ENCODE measurements at places on chromosomes 7 and 10.

DNA sequence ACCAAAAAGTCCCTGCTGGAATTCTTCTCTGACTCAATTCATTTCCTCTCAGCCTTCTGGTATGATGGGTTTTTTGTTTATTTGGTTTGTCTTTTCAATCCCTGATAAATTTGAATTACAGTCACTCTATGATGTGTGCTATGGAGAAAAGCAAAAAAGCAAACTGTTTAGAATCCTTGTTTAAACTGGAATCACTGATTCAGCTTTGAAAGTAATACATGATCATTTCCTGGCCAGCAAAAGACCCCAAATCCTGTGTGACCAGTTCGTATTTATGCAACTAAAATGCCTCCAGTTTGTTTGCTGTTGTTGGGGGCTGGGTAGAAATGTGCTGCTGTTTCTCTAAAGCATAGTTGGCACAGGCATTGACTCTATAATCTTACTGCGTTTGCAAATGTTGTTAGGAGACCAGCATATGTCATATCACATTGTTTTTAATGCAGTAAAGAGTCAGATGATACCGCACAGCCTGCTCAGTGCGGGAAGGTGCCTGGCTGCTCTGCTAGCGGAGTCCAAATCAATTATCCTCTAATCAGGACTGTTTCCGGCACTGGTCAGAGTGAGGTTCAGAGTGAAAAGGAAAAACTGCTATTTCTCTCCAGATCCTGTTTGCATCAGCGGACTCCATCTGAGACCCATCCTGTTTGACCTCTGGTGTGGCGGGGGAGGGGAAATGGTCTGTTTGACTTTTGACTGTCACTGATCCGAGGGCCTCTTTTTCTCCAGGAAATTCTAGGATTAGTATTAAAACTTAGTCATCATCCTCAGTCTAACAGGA, 40.6 kb upstream of the ADD3 start:
- DNase-seq = no peak

- DNase-seq = peak; percentile 43
Measured at GRCh38 chr7:26667514-26668133, 196.8 kb downstream of the SKAP2 start.

DNA sequence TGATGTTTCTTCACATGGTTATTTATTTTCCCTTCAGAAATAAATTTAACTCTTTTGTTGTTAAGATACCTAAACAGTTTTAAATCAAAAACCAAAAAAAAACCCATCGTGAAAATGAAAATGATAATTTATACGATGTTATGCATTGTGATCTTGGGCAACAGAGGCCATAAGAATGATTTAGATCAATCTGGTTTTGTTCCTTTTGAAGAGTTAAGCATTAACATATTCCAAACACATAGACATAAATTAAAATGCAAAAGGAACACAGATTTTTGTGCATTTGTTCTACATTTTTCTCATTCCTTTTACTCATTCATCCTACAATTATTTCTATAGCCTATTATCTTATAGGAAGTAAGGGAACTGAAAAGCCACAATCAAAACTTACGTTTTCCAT, 226.1 kb upstream of the SEMA3D start:
- no peak for DNase-seq

DNA sequence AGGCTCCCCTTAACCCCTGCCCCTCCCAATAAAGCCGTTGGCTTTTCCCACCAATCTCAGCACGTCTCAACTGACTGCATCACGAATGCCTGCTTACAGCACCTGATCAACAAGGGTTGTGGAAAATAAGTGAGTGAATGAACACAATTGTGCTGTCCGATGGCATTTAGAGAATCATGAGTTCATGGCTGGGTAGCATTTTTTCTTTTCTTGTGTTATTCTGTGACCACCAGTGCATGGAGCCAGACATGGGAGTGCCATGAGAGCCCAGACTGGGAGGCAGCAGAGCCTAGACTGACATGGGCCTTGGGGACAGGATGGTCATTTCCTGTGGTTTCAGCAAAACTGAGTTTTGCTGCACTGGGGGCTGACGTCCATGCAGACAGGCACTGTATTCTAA, 254.1 kb upstream of the IGFBP3 start:
- no peak for DNase-seq

- no peak for DNase-seq
Measured at GRCh38 chr10:122571892-122572291, 11.3 kb downstream of the DMBT1 start.

GRCh38 chr7:26372249-26372648, 80.6 kb downstream of the SNX10 start:
- no peak for DNase-seq

- DNase-seq = peak; percentile 97
Measured at GRCh38 chr10:98259606-98260315, 8.2 kb downstream of the LOXL4 start.

- no peak for DNase-seq
Measured at GRCh38 chr7:109092268-109092667, 522.6 kb downstream of the DNAJB9 start.

DNA sequence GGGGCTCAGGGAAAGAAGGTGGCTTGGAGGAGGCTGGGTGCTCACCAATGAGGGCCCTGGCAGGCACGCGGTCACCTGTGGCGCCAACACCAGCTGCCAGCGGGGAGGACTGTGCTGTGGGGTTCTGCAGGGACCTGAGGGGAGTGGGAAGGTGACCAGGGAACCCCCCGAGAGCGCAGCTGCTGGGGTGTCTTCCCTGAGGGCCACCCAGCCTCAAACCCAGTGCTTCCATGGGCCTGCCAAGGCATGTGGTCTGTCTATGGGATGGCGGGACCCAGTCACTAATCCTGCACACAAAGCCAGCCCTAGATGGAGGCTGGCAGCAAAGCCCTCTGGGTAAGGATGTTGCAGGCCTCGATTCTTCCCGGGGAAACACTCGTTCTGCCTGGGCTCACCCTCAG, 117.1 kb downstream of the EBF3 start:
- DNase-seq = no peak

- no peak for DNase-seq
Measured at GRCh38 chr10:21518149-21518640, 7.3 kb downstream of the SKIDA1 start.

DNA sequence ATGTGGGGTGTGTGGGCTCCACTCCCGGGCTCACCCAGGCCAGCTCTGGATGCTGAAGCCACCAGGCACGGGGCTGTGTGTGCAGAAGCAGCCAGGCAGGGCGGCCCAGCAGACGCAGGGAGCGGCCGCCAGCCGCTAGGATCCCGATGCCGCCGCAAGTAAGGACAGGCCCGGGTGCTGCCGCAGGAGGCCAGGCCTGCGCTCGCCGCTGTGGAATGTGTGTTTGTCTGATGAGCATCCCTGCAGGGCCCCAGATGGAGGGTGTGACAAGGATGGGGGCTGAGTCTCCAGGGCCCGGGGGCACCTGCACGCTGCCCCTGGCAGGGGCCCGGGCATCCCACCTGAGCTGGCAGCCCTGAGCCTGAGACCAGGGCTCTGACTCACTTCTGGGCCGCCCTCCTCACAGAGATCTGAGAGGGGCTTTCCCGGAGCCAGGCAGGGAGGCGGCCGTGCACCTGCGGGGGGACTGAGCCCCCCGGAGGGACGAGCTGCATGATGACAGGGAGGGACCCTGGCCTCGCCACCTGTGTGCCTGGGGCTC, 101.5 kb downstream of the FOXL3 start:
- DNase-seq = no peak

DNA sequence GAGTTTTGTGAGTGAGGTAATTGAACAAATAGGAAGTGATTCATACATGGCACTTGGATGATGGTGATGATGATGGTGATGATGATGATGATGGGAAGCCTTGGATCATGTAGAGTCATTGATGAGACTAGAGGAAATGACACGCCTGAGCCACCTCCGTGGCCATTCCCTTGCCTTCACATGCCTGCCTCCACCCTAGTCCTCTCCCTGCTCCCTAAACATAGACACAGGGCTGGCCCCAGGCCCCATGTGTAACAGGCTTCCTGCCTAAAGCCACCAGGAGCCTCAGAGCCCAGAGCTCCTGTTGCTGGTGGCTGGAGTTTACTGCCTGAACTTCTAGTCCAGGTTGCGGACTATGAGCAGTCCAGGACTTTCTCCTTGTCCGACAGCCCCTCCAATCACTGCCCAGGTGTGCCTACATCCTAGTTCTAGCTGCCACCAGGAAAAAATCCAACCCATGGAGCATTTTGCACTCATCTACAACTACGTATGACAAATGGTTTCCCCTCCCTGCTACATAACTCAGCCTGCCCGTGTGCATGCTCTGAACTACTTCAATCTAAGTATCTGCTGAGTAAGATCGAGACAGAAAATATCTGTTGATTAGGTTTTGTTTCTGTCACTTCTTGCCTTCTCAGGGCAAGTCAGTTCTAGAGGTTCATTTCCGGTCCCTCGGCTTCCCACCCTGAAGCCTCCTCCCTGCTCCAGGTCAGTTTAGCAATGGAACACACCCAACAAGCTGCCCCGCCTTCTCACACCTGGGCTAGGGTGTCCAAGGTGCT, 35.5 kb upstream of the KDM7A start:
- DNase-seq = peak; percentile 57

GRCh38 chr10:43390759-43391158, 18.2 kb downstream of the HNRNPF start:
- peak; percentile 46 for DNase-seq

DNA sequence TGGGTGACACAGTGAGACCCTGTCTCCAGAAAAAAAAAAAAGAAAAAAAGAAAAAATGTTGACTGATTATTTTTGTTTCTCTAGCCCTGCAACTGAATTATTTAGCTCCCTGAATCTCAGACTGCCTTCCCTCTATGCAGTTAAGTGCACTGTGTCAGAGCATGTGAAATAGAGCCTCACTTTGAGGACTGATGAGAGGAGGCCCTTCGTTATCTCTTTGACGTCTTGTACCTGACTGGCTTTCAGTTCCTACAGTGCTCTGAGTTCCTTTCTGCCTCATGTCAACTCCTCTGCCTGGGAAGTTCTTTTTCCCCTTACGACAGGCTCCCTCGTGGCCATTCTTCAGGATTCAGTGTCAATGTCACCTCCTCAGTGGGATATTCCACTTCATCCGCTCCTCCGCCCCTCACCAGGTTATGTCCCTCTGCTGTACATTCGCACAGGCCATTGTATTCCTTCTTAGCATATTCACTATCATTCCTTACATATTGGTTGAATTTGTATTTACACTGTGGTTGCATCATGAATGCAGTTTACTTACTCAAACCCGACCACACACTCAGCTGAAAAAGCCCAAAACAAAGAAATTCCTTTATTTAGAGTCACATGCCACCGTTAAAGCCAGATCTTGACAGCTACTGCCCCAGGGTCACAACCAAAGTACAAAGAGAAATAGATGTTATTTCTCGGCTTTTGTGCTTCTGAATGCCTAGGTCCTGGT, 18.1 kb upstream of the CAMK2G start:
- no peak for DNase-seq

GRCh38 chr7:119748251-119748860, 524.6 kb upstream of the KCND2 start:
- DNase-seq = no peak

GRCh38 chr10:43253461-43254198, 13.2 kb downstream of the RASGEF1A start:
- DNase-seq = no peak

GRCh38 chr10:99765672-99766301, 16.7 kb upstream of the ABCC2 start:
- DNase-seq = no peak

DNA sequence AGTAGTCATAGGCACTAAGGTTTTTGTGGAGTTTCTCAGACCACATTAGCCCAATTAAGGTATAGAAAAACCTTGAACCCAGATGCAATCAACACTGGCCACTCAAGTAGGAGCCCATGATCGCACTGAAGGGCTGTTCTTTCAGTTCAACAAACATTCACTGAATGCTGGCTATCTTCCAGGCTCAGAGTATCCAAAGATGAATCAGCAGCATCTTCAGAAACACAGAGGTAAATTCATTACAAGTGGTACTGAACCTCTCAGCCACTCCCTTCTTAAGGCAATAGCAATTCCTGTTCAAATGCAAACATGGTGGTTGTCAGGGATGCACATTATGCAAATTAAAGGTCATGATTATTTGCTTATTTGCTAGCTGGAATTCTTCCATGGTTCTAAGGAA, 17.1 kb downstream of the KCNK18 start:
- DNase-seq = no peak

DNA sequence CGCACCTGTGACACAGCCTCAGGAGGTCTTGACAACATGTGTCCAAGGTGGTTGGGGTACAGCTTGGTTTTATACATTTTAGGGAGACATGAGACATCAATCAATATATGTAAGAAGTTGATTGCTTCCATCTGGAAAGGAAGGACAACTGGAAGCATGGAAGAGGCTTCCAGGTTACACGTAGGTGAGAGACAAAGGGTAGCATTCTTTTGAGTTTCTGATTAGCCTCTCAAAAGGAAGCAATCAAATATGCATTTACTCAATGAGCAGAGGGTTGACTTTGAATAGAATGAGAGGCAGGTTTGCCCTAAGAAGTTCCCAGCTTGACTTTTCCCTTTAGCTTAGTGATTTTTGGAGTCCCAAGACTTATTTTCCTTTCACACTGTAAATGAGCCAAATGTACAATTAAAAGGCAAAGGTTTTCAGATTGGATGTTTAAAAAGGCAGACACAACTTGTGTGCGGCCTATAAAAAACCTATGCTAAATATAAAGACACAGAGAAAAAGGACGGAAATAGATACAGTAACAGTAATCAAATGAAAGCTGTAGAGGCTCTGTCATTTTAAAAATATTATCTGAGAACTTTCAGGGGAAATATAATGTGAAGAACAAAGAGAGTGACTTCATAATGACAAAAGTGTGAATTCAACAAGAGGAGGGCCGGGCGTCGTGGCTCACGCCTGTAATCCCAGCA, 65.7 kb upstream of the LANCL2 start:
- DNase-seq = no peak

DNA sequence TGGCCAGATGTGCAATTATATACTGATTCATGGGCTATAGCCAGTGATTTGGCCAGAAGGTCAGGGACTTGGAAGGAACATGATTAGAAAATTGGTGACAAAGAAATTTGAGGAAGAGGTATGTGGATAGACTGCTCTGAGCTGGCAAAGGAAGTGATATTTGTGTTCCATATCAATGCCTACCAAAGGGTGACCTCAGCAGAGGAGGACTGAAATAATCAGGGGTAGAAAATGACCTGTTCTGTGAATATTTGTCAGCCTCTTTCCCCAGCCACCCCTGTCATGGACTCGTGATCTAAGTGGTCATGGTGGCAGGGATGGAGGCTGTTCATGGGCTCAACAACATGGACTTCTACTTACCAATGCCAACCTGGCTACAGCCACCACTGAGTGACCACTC, 47.0 kb downstream of the PTPRE start:
- no peak for DNase-seq
